A549 treated with dexamethasone at 1 μM for 4 hours (cell line): ENCODE measurements at places on chromosomes 5 and 9. TPM values are rescaled to one million over a fixed set of nuclear protein-coding genes. Genes with fewer than 3 reads are reported as not detected.

Gene PGM5
- total RNA-seq: 0.06 TPM in 1 of 5 replicates, not detected in the others

Gene GFI1B
- total RNA-seq: 0.05 to 0.17 TPM (median 0.06 TPM) in 5 replicates

Gene CCT5
- total RNA-seq: 542 to 677 TPM (median 564 TPM) in 5 replicates

Gene STKLD1
- 0.44 to 1.2 TPM (median 0.73 TPM) in 5 replicates for total RNA-seq

Gene ELOVL7
- 9.4 to 13.9 TPM (median 10.9 TPM) in 5 replicates for total RNA-seq

Gene SYK
- 0.02 to 0.16 TPM (median 0.05 TPM) in 5 replicates for total RNA-seq

Gene CDH9
- not detected in 5 replicates for total RNA-seq

Gene ZSWIM6
- total RNA-seq: 3.8 to 5.7 TPM (median 4.8 TPM) in 5 replicates

Gene IFNK
- total RNA-seq: 0.13 TPM in 1 of 5 replicates, not detected in the others

Gene GPBP1
- total RNA-seq: 39.5 to 48.4 TPM (median 40.6 TPM) in 5 replicates

Gene IL12B
- 0.02 to 0.07 TPM (median 0.02 TPM) in 3 of 5 replicates, not detected in the others for total RNA-seq

Gene KIF20A
- total RNA-seq: 38.7 to 44.6 TPM (median 41.8 TPM) in 5 replicates

Gene TLX3
- total RNA-seq: not detected in 5 replicates

Gene ECSCR
- total RNA-seq: not detected in 5 replicates

Gene CACNA1B
- 0.01 to 0.05 TPM (median 0.03 TPM) in 5 replicates for total RNA-seq

Gene ENHO
- 1.3 to 2.4 TPM (median 1.8 TPM) in 5 replicates for total RNA-seq

Gene PCDHB16
- 0.05 to 0.15 TPM (median 0.09 TPM) in 5 replicates for total RNA-seq

Gene PCDHGC4
- not detected in 5 replicates for total RNA-seq

Gene ZBTB34
- total RNA-seq: 3.3 to 4.8 TPM (median 3.9 TPM) in 5 replicates

Gene SLC6A19
- total RNA-seq: 0.32 to 0.66 TPM (median 0.64 TPM) in 5 replicates

Gene CD274
- 1.1 to 2.1 TPM (median 1.3 TPM) in 5 replicates for total RNA-seq

Gene TAF11L5
- total RNA-seq: not detected in 5 replicates

Gene IL5
- 0.47 TPM in 1 of 5 replicates, not detected in the others for total RNA-seq

Gene FGF10
- not detected in 5 replicates for total RNA-seq

Gene CDC25C
- total RNA-seq: 9.0 to 11.0 TPM (median 9.7 TPM) in 5 replicates

Gene SOX30
- 0.06 to 0.14 TPM (median 0.08 TPM) in 3 of 5 replicates, not detected in the others for total RNA-seq

Gene RMRP
- 4.7 to 10.3 TPM (median 5.3 TPM) in 3 of 5 replicates, not detected in the others for total RNA-seq

Gene EHMT1
- 35.2 to 55.1 TPM (median 50.6 TPM) in 5 replicates for total RNA-seq

Gene IL31RA
- 0.86 to 1.6 TPM (median 1.4 TPM) in 5 replicates for total RNA-seq

Gene NMUR2
- total RNA-seq: 0.05 to 0.22 TPM (median 0.11 TPM) in 3 of 5 replicates, not detected in the others

Gene PKD2L2
- 0.05 TPM in 1 of 5 replicates, not detected in the others for total RNA-seq

Gene GCNT4
- total RNA-seq: 0.26 to 0.33 TPM (median 0.31 TPM) in 5 replicates

Gene FGF1
- total RNA-seq: 0.13 to 0.73 TPM (median 0.42 TPM) in 5 replicates

Gene GZMA
- not detected in 5 replicates for total RNA-seq

Gene LCN9
- total RNA-seq: 0.14 to 0.30 TPM (median 0.22 TPM) in 3 of 5 replicates, not detected in the others

Gene FOXD4L6
- total RNA-seq: 0.08 to 0.09 TPM (median 0.09 TPM) in 3 of 5 replicates, not detected in the others

Gene TAF1L
- 0.01 TPM in 2 of 5 replicates, not detected in the others for total RNA-seq

Gene KIF12
- total RNA-seq: 0.99 to 2.3 TPM (median 1.7 TPM) in 5 replicates

Gene CYFIP2
- 16.7 to 24.5 TPM (median 23.4 TPM) in 5 replicates for total RNA-seq

Gene EGFLAM
- total RNA-seq: 0.18 to 0.47 TPM (median 0.20 TPM) in 5 replicates

Gene ACTBL2
- 0.05 to 0.07 TPM (median 0.06 TPM) in 3 of 5 replicates, not detected in the others for total RNA-seq

Gene PNPLA7
- 0.24 to 0.82 TPM (median 0.71 TPM) in 5 replicates for total RNA-seq

Gene C1QTNF2
- 0.08 to 0.16 TPM (median 0.09 TPM) in 5 replicates for total RNA-seq

Gene ADAMTSL1
- 0.05 to 0.16 TPM in 2 of 5 replicates, not detected in the others for total RNA-seq

Gene MARCHF6
- total RNA-seq: 38.8 to 87.5 TPM (median 76.7 TPM) in 5 replicates

Gene LCN6
- not detected in 5 replicates for total RNA-seq

Gene HMCN2
- total RNA-seq: 0.02 to 0.12 TPM (median 0.02 TPM) in 5 replicates

Gene CBY3
- not detected in 5 replicates for total RNA-seq

Gene MTAP
- 4.1 to 21.2 TPM (median 5.5 TPM) in 5 replicates for total RNA-seq

Gene TNFAIP8
- 12.2 to 26.2 TPM (median 16.4 TPM) in 5 replicates for total RNA-seq

Gene PRUNE2
- total RNA-seq: 0.02 to 0.13 TPM (median 0.10 TPM) in 4 of 5 replicates, not detected in the other

Gene PCDHGA2
- total RNA-seq: 0.46 to 0.83 TPM (median 0.69 TPM) in 5 replicates

Gene SLC25A48
- total RNA-seq: 0.16 to 0.41 TPM (median 0.29 TPM) in 5 replicates

Gene NR3C1
- 21.7 to 31.5 TPM (median 26.7 TPM) in 5 replicates for total RNA-seq
